ENCODE measurements at places on chromosomes 4 and X. TPM values are rescaled to one million over a fixed set of nuclear protein-coding genes. Genes with fewer than 3 reads are reported as not detected.

GRCh38 chr4:73608689-73609594 is 11.3 kb downstream of the RASSF6 start:
- DNase-seq: no peak

DNA sequence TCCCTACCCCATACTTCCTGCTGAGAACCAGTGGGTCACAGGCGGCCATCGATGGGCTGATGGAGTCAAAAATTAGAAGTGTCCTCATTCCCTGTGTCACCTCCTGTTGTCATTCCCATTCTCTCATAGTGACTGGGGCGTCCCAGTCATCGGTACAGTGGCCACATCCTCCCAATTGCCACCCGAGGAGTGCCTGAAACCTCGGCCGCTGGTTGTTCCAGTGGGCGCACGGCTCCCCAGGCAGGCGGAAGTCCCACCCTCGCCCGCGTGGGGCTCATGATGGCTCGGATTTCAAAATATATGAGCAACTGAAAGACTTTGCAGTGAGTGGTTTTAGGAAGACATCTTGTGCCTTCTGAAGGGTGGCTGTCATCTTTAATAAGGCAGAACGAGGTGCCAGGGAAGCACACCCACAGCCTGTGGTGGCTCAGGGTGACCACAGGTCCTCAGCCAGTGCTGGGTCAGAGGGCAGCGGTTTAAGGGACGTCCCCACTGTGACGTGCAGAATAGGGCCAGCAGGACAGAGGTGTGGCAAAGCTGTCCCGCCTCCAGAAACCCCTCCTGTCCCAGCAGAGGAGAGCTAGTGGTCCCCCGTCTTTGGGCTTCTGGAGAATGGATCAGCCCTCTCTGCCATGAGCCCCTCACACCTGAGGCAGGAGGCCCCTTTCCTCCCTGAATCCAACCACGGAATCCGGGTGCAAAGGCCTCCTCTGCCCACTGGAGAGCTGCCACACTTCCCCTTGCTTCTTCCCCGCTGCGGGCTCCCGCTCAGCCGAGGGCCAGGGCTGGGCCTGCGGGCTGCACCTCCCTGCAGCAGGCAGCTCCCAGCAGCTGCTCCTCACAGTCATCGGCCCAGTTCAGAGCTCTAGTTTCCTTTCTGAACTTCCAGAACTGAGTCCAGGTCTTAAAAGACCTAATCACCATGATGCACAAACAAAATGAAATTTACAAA is 90.4 kb downstream of the ABLIM2 start:
- DNase-seq: no peak

- no peak for DNase-seq
Measured at GRCh38 chr4:186851291-186852072, 127.8 kb upstream of the FAT1 start.

- DNase-seq: no peak
Measured at GRCh38 chrX:96770315-96770714, 85.7 kb downstream of the DIAPH2 start.

GRCh38 chrX:31279359-31279758 is 207.5 kb upstream of the FTHL17 start:
- no peak for DNase-seq

DNA sequence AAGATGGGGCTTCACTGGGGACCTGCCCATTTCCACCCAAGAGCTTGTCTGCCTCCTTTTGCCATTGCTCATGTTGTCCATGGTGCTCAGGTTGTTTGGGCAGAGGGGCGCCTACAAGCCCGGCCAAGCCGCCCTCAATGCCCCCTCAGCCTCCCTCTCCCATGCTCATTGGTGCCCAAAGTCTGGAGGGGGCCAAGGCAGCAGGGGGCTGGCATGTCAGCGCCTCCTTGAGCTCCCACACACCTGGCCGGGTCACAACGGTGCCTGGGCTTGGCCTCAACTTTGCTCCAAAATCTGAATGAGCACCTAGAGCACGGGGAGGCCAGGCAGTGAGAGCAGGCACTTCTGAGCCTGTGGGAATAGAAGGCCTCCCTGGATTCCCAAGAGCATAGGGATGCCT is 1598.8 kb downstream of the PCDH7 start:
- DNase-seq: no peak

DNA sequence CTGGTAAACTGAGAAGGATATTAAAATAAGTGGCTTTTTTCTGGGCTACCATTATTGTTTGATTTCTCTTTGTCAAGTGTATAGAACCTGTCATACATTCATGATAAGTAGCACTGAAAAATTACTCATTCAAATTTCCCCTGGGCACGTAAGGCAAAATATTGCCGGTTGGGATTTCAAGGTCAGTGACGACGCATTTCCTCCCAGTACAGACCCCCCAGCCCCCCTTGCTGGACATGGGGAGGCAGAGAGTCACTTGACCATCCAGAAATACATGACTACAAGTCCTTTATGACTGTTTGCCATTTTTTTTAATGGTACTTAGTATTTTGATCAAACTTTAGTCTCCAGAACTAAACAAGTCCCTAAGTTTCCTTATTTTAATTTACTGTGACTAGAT is 6.8 kb upstream of the MND1 start:
- no peak for DNase-seq

DNA sequence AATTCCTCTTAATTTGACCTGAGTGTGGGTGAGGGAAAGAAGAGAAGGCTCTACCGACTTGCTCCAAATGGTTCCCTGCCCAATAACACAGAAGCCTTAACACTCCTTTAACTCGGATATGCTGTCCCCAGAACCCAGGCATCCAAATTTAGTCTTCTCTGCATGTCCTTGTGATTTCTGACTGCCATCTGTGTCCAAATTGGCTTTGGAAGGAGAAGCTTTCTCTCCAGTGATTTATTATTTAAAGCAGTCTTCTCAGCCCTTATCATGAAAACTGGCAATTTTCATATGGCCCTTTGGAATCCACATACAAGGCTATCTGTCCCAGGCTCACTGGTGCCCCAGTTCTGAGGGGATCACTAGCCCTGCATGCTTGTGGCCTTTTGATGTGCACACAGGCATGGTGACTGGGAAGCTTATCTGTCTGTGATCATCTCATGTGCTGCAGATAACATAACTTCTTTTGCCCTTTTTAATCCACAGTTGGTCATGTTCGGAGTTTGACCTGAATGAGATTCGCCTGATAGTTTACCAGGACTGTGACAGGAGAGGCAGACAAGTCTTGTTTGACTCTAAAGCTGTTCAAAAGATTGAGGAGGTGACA is 56.7 kb downstream of the FNIP2 start:
- no peak for DNase-seq

DNA sequence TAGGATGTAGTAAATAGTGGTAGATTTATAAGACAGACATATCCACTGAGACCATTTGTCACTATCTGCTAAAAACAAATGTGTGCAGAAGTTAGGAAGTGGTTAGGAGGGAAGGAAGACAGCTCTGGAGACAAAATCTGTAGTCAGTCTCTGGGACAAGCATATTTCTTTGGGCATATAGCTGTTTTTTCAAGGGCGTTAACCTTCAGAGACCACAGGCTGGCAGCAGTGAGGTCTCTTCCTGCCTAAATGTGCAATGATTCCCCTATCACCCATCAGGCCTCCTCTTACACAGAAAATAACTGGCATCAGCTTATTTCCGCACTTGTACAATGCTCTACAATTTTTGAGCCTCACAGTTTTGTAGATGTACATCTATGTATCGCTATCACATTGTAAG is 6.5 kb downstream of the TMEM150C start:
- DNase-seq: no peak

DNA sequence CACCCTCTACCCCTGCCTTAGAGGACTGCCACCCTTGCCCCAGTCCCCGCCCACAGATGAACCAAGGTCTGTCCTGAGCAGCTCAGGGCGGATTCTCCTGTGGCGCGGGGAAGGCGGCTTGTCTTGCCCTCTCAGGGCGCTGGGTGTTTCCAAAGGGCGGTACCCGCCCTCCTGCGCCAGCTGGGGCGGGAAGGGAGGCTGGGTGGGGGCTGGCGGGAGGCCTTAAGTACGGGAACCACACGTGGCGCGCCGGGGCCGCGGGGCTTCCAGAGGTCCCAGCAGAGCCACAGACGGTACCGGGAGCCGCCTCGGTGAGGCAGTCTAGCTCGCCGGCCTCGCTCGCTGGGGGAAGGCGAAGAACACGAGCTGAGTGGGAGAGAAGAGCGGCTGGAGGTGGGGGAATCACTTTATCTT is 361.1 kb downstream of the MID1IP1 start:
- DNase-seq: no peak

- DNase-seq: no peak
Measured at GRCh38 chr4:45120163-45120562, 393.8 kb upstream of the GNPDA2 start.

GRCh38 chr4:91434631-91435030 is 869.1 kb upstream of the GRID2 start:
- no peak for DNase-seq

GRCh38 chrX:52594658-52595057 is 60.0 kb downstream of the SSX7 start:
- DNase-seq: no peak

DNA sequence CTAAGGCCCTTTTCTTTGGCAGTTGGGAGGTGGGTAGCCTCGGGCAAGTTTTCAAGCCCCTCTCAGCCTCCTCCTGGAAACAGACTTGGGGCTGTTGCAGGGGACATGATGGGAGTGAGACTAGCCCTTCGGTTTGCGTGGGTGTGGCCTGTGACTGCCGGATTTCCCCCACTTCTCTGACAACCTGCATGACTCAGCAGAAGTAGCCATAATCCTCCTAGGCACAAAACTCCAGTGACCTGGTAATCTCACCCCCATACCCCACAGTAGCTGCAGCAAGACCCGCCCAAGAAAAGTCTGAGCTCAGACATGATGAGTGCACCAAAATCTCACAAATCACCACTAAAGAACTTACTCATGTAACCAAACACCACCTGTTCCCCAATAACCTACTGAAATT is 433.7 kb upstream of the AMOT start:
- no peak for DNase-seq

DNA sequence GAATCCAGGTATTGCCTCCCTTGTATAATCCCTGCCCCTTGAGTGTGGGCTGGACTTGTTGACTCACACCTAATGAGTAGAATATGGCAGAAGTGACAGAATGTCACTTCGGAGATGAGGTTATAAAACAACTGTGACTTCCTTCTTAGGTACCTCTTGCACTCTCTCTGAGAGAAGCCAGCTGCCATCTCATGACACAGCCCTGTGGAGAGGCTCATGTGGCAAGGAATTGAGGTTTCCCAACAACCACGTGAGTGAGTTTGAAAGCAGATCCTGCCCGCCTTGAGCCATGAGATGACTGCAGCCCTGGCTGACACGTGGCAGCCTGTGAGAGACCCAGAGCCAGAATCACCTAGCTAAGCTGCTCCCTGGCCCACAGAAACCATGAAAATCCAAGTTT is 13.5 kb downstream of the ASB11 start:
- no peak for DNase-seq

DNA sequence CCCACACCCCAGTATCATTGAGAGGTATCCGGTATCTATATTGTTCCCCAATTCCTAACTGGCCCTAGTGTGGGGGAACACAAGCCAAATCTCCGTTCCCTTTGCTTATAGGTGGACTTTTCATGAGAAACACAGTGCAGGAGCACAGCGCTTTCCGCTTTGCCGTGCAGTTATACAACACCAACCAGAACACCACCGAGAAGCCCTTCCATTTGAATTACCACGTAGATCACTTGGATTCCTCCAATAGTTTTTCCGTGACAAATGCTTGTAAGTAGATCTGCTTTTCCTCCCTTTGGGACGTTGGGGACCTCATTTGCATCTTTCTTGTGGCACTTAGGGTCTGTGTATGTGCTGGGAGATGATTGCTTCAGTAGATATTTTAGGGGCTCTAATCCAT is 1.6 kb downstream of the GRIA3 start:
- DNase-seq: no peak

DNA sequence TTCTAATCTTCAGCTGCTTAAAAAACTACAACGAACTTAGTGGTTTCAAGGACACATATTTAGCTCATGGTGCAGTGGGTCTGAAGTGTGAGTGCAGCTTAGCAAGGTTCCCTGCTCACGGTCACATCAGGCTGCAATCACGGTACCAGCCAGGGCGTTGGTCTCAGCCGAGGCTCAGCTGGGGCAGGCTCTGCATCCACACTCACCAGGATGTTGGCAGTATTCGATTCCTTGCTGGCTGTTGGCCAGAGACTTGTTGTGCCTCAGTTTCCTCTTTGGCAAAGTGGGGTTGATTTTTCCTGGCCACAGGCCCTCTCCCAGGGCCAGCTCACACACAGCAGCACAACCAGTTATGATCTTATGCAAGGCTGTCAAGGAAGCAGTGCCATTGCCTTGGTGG is 61.8 kb downstream of the TRMT44 start:
- no peak for DNase-seq

DNA sequence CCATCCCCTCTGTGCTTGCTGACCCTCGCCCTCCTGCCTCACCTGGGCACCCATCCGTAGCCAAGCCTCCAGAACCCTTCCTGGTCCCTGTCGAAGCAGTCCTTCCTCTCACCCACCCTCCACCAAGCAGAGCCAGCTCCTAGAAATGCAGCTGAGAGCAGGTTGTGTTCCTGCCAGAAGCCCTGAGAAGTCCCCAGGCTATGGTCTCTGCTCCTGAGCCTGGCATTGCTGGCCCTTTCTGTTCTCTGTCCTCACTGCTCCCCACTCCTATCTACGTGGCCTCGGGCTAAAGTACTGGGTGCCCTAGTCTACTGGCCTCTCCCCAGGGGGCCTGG is 2.1 kb upstream of the CPZ start:
- no peak for DNase-seq

GRCh38 chrX:39802354-39802753 is 295.4 kb downstream of the BCOR start:
- DNase-seq: no peak

- DNase-seq: no peak
Measured at GRCh38 chr4:41205130-41205529, 9.2 kb downstream of the APBB2 start.

The KLHL13 gene
- total RNA-seq: 2.4 TPM

The RTL3 gene
- not detected for total RNA-seq

The GAR1 gene
- total RNA-seq: 3.3 TPM

The PABPC5 gene
- total RNA-seq: 0.12 TPM

The ADGRG2 gene
- total RNA-seq: 3.5 TPM

The SOWAHB gene
- 5.1 TPM for total RNA-seq

The SCML1 gene
- total RNA-seq: 15.2 TPM

The CXCL5 gene
- total RNA-seq: 0.10 TPM

The MAPK10 gene
- total RNA-seq: 1.9 TPM
